Activated naive CD8-positive, alpha-beta T cell treated with anti-CD3 and anti-CD28 coated beads, Interleukin-2, amount 10 ng/mL, durations not matched to agents 7 days and 5 days (primary cell): ENCODE measurements at places on chromosomes 13 and 19. TPM values are rescaled to one million over a fixed set of nuclear protein-coding genes. Genes with fewer than 3 reads are reported as not detected.

- DNase-seq, result no peak
These were observed 441.1 kb upstream of the HTR2A start for GRCh38 chr13:47337781-47338507.

DNA sequence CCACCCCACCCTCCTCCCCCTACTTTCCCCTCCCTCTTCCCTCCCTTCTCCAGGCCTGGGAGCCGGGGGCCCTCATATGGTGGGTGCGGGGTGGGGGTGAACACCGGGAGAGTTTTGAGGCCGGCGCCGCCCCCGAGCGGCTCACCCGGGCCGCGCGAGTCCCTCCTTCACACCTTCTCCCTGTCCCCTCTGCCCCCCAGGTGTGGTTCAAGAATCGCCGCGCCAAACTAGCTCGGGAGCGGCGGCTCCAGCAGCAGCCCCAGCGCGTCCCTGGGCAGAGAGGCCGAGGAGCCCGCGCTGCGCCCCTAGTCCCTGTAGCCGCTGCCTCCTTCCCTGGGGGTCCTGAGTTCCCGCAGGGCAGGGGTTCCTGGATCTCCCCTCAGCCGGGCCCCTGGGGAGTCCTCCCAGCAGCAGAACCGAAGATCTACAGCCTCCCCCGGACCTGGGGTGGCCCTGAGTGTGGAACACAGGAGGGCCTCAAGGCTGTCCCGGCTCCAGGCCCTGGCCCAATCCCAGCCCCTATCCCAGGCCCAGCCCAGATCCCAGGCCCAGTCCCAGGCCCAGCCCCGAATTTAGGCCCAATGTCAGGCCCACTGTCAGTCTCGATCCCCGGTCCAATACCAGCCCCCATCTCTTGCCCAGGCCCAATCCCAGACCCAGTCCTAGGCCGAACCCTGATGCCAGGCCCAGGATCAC, 1.7 kb downstream of the TPRX2 start:
- DNase-seq, result no peak

DNA sequence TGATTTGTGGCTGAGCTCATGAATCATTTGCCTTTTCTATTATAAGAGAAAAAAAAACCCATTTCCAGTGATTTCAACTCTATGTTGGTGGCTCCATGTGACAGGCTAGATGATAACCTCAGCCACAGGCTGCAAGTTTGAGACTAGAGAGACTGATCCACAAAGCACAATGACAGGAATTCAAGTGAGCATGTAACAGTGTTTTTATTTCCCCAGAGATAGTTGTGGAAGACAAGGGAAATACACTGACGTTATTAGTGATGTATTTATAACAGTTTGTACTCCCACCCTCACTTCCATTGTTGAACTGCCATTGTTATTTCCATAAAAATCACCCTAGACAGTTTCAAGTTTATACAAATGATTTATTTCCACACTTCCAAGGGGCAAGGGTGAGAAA, 27.9 kb upstream of the EDNRB start:
- DNase-seq, result no peak

DNA sequence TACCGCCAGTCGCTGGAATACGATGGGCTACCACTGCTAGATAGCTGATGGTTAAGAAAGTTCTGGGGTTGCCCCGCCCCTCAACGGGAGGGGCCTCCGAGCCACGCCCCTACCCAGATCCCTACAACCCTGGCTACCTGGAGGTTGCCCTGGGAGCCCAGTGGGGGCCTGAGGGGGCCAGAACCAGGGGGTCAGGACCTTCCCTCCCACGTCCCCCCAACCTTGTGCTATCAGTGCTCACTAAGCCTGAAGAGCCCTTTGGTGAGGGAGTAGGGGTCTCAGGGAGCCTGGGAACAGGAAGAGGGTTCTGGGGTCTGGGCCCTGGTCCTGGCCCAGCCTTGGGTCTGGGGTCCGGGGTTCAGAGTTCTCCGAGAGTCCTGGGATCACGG, 8.9 kb downstream of the OCEL1 start:
- DNase-seq, result peak; percentile 80

Gene ZNF701
- total RNA-seq, result 40.2 TPM

Gene CLEC4M
- total RNA-seq, result not detected
